ENCODE measurements at places on chromosomes 6 and 20. TPM values are rescaled to one million over a fixed set of nuclear protein-coding genes. Genes with fewer than 3 reads are reported as not detected.

- H3K27ac ChIP-seq, result no peak within 1 kb of the TSS
- H3K36me3 ChIP-seq, result no peaks in the 10 kb centered on the region
- H3K4me1 ChIP-seq, result no peaks in the 10 kb centered on the region
- no peak for DNase-seq
- no peaks in the 10 kb centered on the region for H3K27me3 ChIP-seq
Observed at GRCh38 chr6:166586424-166587156, at the start of gene RAMACL. TSS of gene RAMACL (minus strand) at chr6:166586678. CDS start at chr6:166586477, 201 bp downstream.

The WFDC2 gene
- 122 TPM for total RNA-seq

The GRM1 gene
- total RNA-seq, result 0.68 TPM

DNA sequence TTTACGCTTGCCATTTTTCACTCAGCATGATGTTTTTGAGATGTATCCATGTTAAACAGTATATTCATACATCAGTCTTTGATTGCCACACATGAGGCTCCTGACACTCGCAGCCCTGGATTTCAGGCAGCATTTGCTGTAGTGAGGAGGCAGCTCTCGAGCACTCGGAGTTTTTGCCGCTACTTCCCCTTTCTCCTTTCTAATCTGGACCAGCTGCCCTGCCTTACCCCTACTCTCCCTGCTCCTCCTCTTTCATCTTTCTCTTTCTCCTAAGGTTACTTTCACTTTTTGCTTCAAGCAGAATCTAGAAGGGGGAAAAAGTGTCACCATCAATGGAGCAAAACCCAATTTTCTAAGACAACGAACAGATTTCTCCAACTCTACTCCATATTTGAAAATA is 5.9 kb upstream of the CST3 start:
- no peaks in the 10 kb centered on the region for H3K4me1 ChIP-seq
- no peak for DNase-seq
- H3K27ac ChIP-seq, result no peak overlapping the region

- no peaks in the 10 kb centered on the region for H3K27me3 ChIP-seq
- no peaks in the 10 kb centered on the region for H3K36me3 ChIP-seq
- no peak for DNase-seq
- no peak overlapping the region for H3K4me3 ChIP-seq
- no peak overlapping the region for H3K27ac ChIP-seq
Observed at GRCh38 chr20:44253528-44253927, 6.4 kb downstream of the GDAP1L1 start.

Data from prostate gland (tissue), 2 donors.